ENCODE measurements at places on chromosomes 2 and 18.

DNA sequence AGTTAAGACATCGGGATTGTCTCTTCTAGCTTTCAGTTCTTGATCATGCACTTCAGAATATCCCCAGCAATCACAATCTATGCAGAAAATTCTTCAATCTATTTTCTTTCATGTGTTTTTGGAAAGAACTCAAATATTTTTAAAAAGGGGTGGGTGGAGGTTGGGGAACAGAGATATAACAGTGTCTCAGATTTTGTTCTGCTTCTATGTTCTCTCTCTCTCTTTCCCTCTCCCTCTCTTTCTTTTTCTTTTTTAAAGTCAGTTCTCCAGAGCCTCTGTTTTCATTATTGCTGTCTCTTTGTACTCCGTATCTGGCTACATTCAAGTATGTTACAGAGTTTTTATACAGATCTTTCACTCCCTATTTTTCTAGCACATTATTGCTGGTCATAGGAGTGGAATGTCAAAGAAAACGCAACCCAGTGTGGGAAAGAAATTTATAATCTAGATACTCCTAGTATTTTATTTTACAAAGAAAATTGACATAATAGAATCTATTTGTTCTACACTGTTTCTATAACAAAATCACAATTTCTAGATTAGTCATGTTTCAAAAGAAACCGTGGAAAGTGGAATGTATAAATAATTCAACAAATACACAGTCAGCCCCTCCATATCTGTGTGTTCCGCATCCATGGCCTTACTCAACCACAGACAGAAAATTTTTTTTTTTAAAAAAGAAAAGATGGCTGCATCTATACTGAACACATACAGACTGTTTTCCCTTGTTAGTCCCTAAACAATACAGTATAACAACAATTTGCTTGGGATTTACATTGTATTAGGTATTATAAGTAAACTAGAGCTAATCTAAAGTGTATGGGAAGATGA is 11.2 kb upstream of the NEMP2 start:
- DNase-seq, result no peak

DNA sequence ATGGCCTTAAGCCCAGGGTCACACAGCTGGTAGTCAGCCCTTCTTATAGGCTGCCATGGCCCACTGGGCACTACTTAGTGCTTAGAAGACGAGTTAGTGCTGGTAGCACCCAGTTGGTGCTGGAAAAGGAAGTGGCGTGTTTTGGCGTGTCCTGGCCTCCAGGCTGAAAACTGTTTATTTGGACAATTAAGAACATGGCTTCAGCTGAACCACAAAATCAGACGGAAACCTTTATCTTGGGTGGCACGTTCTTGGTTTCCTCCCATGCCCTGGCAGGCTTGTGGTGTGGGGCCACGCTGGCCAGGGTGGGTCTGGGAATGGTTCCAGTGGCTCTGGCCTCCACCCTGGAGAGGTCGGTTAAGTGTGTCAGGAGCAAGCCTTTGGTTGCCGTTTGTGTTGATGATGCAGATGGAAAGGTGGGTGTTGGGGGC is 141.5 kb upstream of the HAAO start:
- no peak for DNase-seq

GRCh38 chr2:207935121-207935990 is 90.0 kb downstream of the PLEKHM3 start:
- no peak for DNase-seq

GRCh38 chr18:429030-429429 is 71.5 kb downstream of the COLEC12 start:
- no peak for DNase-seq

DNA sequence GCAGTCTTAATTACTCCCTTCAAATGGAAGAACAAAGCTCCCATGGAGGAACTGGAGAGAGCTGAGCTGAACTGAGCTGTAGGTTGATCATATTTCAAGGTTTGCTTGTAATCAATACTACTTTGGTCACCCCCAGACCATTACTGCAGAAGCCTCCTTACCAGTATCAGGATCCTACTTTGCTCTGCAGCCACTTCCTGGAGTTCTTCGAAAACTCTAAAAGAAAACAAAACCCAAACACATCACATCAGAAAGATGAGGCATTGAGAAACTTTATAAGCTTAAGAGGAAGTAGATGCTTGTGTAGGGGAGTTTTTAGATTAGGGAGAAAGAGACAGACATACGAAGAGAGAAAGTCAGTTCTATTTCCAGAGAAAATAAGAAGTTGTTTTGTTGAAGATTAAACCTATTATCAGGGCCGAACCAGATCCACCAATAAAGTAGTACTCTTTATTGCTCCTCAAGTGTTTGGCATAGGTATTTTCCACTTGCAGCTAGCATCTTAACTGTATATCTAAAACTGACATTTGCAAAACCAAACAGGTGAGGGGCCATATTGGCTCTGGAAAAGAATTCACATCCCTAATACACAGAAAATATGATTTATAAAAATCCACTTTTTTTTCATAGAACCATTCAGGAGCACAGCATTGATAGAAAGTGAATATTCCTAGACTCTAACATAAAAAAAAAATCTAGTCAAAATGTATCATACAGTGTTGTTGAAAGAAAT is 166.9 kb upstream of the KLF7 start:
- no peak for DNase-seq

DNA sequence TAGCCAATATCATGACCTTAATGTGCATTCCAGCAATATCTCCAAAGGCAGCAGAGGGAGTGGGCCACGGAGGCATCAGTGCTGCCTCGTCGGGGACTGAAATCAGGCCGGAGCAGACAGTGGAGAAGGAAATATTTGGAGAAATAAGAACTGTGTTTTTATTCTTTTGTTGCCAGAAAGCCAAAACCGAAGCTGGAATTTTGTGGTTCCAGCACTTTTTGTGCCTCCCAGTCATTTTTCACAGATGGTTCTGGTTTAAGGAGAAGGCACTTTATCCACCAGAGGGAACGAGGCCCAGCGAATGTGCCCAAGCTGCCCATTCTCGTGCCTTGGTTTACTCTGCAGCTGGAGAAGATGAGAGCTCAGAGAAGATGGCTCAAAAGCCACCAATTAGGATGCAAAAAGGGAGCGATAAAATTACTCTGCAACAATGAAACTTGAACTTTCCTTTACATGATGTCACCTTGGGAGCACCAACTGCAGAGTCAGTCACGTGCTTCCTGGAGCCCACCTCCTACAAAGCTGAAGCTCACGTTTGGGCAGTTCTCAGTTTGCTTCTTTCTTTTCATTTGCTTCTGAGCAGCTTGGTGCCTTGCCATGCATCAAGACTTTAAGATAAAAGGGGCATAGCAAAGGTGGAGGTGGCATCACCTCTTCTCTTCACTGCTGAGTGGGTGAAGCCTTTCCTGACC is 288.7 kb downstream of the LPIN1 start:
- no peak for DNase-seq
